ENCODE measurements at places on chromosomes 16 and 17. TPM values are rescaled to one million over a fixed set of nuclear protein-coding genes. Genes with fewer than 3 reads are reported as not detected.
A peak's percentile ranks its signal among the peaks of the same experiment; 100 is the strongest.

GRCh38 chr17:65564793-65565192 is 3.3 kb upstream of the AXIN2 start:
- no peak overlapping the region for H3K27ac ChIP-seq
- no peaks in the 10 kb centered on the region for H3K36me3 ChIP-seq
- no peak overlapping the region for H3K4me3 ChIP-seq
- DNase-seq, result no peak
- peaks cover 13% of the 10 kb centered on the region for H3K4me1 ChIP-seq

Gene MYOCD
- total RNA-seq, result not detected

- no peak for DNase-seq
- no peaks in the 10 kb centered on the region for H3K4me1 ChIP-seq
- H3K36me3 ChIP-seq, result no peaks in the 10 kb centered on the region
- no peak overlapping the region for H3K4me3 ChIP-seq
- no peak overlapping the region for H3K27ac ChIP-seq
- no peaks in the 10 kb centered on the region for H3K27me3 ChIP-seq
Measured at GRCh38 chr17:67021743-67022450, 22.5 kb upstream of the CACNG1 start.

Gene CSH1
- total RNA-seq, result not detected

Gene KRT36
- not detected for total RNA-seq

DNA sequence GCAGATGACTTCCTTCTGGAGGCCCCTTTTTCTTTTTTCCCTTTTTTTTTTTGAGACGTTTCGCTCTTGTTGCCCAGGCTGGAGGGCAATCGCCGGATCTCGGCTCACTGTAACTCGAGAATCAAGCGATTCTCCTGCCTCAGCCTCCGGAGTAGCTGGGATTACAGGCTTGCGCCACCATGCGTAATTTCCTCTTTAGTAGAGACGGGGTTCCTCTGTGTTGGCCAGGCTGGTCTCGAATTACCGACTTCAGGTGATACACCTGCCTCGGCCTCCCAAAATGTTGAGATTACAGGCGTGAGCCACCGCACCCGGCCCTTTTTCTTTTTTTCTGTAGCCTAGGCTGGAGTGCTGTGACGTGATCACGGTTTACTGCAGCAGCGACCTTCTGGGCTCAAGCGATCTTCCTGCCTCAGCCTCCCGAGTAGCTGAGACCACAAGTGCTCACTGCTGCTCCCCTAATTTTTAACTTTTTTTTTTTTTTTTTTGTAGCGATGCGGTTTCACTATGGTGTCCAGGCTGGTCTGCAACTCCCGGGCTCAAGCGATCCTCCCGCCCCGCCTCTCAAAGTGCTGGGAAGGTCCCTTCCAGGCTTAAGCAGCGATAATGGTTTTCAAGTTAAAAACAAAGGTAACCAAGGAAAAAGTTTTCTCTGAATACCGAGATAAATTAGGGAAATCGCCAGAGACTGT is 956 bp upstream of the IST1 start:
- peaks cover 12% of the 10 kb centered on the region for H3K4me1 ChIP-seq
- no peaks in the 10 kb centered on the region for H3K27me3 ChIP-seq
- DNase-seq, result peak; percentile 51
- peaks cover 8% of the 10 kb centered on the region for H3K36me3 ChIP-seq
- H3K4me3 ChIP-seq, result peak overlapping the region; percentile 94

GRCh38 chr16:2470603-2471015 is 488 bp upstream of the NTN3 start:
- no peak for DNase-seq
- peaks cover 9% of the 10 kb centered on the region for H3K4me1 ChIP-seq
- no peak overlapping the region for H3K4me3 ChIP-seq
- H3K36me3 ChIP-seq, result no peaks in the 10 kb centered on the region
- H3K27ac ChIP-seq, result no peak overlapping the region

Gene CYGB
- total RNA-seq, result not detected

- H3K4me3 ChIP-seq, result no peak overlapping the region
- no peak for DNase-seq
- peaks cover 4% of the 10 kb centered on the region for H3K4me1 ChIP-seq
- no peaks in the 10 kb centered on the region for H3K27me3 ChIP-seq
- H3K36me3 ChIP-seq, result no peaks in the 10 kb centered on the region
Measured at GRCh38 chr16:11409398-11409797, 64.1 kb downstream of the RMI2 start.

Gene FMNL1
- total RNA-seq, result 408 TPM

Gene TERB1
- total RNA-seq, result not detected

DNA sequence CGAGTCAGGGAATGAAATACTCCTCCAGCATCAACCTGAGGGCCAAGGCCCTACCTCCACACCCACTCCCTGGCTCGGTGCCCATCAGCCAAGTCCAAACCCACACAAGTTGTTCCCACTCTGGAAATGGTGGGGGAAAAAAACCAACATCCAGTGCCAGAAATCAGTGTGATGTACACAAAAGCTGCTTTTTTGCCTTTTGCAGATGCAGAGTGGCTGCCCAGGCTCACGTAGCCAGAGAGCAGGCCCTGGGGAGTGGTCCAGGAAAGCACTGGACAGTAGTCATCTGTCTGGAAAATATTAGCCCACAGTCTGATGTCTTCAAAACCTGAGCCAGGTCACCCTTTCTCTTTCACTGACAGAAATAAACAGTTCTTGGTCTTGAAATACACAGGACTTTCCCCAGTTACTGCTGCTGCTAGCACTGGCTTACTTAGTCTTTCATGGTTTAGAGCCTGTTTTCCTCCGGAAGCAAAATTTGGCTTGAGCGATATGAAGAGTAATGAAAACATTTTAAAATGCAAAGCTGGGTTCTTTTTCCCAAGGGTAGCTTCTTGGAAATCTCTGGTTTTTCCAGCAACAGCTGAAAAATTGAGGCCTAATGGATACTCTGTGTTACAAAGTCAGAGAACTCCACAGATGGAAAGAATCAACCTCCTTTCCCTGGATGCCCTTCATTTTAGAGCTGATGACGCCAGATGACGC is 18.2 kb upstream of the NOS2 start:
- no peak overlapping the region for H3K4me3 ChIP-seq
- H3K36me3 ChIP-seq, result peaks cover 14% of the 10 kb centered on the region
- DNase-seq, result no peak
- no peak overlapping the region for H3K27ac ChIP-seq

- no peaks in the 10 kb centered on the region for H3K27me3 ChIP-seq
- H3K4me3 ChIP-seq, result peak overlapping the region; percentile 99
- peaks cover 30% of the 10 kb centered on the region for H3K4me1 ChIP-seq
- H3K27ac ChIP-seq, result peak overlapping the region; percentile 96
Measured at GRCh38 chr17:21041741-21042457, 912 bp downstream of the USP22 start.

DNA sequence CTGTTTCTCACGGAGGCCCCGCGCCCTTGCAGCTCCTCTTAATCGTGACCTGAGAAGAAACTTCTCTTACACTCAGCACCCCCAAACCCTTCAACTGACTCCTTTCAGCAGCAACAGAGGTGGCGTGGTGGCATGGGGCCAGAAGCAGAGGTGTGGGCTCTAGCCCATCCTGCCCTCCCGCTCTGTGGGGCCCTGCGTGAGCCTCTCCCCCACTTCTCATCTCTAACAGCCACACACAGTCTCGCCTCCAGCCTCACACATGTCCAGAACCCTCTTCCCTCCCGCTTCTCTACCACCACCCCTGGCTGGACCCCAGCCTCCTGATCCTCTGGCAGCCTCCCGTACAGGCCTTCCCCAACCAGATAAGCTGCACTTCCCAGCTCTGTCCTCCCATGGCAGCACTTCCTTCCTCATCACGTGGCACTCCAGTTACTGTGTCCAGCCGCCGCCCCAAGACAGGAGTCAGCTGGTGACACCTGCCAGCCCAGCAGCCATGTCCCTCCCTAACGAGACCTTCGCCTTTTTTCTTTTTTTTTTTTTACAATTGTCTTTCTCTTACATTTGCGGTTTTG is 30.5 kb downstream of the NSMCE1 start:
- H3K4me1 ChIP-seq, result peaks cover 77% of the 10 kb centered on the region
- no peaks in the 10 kb centered on the region for H3K27me3 ChIP-seq
- no peak for DNase-seq
- peak overlapping the region; percentile 100 for H3K27ac ChIP-seq
- H3K4me3 ChIP-seq, result peak overlapping the region; percentile 83

Gene PRR29
- 1.4 TPM for total RNA-seq

Gene KRT17
- not detected for total RNA-seq

Gene CDK5R1
- total RNA-seq, result 8.1 TPM

DNA sequence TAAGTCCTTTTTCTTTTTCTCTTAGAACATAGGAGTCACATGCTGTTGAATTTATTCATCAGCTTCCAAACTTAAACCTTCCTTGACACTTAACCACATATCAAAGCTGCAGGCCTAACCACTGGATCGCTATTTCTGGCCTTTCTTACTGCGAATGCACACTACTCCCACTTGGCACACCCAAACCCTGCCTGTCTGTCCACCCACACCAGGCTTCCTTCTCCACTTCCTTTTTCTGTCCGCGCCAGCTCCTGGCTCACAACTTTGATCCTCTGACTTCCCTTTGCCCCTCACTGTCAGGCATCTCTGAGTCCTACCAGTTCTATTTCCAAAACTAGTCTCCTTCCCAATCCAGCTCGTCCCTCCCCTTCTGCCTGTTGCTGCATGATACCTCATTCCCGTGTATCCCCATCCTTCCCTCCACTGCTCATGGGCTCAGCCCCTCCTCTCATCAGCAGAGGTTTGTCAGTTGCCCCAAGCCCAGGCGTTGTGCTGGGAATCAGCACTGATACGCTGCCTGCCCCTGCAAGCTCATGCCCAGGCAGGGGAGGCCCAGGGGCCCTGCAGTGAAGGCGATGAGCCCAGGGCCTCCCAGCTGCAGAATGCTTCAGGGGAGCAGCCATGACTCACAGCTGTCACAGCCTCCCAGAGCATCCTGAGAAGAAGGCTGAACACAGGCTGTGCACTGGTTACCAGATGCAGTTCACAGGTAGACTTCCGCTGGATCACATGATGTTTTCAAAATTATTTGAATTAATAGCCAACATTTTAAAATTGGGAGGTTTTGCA is 179.8 kb downstream of the KATNIP start:
- no peak overlapping the region for H3K4me3 ChIP-seq
- no peak for DNase-seq
- H3K4me1 ChIP-seq, result peaks cover 4% of the 10 kb centered on the region
- H3K36me3 ChIP-seq, result peaks cover 1% of the 10 kb centered on the region
- H3K27ac ChIP-seq, result no peak overlapping the region
- no peaks in the 10 kb centered on the region for H3K27me3 ChIP-seq

All from activated naive CD8-positive, alpha-beta T cell treated with anti-CD3 and anti-CD28 coated beads, Interleukin-2, amount 10 ng/mL, durations not matched to agents 7 days and 5 days (primary cell).